ENCODE measurements at places on chromosomes 1 and 21. TPM values are rescaled to one million over a fixed set of nuclear protein-coding genes. Genes with fewer than 3 reads are reported as not detected.

GRCh38 chr21:16588433-16588860 is 858.7 kb downstream of the USP25 start:
- DNase-seq = peak; percentile 20

DNA sequence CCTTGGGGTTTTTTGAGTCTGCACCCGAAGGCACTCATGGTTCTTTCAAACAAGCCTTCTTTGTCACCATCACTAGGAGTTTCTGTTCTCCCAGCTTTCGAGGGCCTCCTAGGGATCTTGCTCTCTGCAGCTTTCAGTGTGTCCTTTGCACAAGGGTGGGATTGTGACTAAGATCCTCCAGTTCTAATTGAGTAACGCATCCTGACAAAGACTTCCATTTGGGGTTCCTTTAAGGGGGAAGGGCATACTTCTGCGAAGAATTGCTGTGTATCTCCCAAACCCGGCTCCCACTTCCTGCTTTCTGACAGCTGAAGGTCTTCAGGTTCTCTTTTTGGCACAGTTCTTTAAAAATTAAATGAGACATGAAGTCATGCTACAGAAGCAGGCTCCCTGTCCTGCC is 139.4 kb downstream of the EDEM3 start:
- DNase-seq = peak; percentile 65

GRCh38 chr21:44511219-44511937 is 28.6 kb downstream of the KRTAP10-1 start:
- no peak for DNase-seq

DNA sequence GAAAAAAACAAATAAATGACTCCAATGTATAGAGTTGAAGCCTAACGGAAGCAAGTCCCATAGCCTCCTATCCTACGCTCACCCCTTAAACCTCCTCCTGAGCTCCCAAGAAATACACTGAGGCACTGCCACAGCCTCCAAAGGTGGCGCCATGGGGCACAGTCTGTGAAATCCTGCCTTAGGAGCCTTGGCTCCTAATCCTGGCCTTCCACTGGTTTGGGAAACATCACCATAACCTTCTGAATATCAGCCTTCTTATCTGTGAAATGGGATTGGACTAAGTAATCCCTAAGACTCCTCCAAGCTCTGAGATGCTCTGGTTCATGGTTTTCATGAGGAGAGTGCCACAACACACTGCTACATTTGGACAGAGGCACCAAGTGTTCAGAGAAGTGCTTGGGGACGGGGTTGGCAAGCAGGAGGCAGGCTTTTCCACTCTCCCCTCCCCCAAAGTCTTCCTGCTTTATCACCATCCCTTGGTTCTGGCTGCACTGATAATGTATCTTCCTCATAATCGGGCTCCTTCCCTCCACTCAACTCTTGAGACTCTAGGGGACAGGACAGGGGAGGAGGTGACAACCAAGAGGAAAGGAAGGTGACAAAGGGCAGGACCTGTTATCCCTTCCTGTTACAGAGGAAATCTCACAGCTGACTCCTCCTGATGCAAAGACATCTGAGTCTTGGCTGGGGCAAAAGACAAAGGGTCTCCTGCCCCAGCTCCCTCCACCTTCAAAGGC is 2.7 kb downstream of the SLAMF7 start:
- DNase-seq = no peak

ESRRG gene
- under 0.01 TPM for total RNA-seq

ADAM30 gene
- not detected for total RNA-seq

DNA sequence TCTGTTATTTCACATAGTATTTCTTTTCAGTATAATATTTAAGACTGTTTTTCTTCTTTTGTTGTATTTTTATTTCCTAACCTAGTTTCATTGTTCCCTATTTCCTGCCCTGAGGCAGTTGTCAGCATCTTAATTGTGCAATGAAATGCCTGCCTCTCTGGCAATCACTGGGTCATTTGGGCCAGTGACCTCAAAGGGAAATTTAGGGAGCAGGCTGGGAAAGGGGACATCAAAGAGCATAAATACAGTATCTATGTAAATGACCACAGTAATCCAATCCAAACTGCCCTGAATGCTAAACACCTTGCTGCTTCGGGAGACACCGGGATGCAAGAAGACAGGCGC is 147.8 kb downstream of the TLR5 start:
- DNase-seq = peak; percentile 48

DNA sequence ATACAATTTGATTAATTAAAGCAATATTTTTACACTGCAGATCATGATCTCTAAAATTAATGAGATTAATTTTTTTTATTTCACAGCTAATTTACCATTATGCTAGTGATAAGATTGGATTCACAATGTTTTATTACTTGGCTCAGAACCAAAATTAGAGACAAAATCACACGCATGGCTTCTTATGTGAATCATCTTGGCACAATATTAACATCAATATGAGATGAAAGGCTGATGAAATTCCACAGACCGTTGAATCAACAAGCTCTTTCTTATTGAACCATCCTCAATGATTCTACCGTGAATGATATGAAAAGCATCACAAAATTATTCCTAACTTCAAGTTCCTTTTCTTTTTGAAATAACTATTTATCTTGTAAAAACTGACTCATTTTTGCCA is 544.9 kb downstream of the KCNT2 start:
- DNase-seq = no peak

Data from RPMI7951 (cell line).